Amniotic epithelial cell (primary cell): ENCODE measurements at places on chromosomes 5 and 9.

DNA sequence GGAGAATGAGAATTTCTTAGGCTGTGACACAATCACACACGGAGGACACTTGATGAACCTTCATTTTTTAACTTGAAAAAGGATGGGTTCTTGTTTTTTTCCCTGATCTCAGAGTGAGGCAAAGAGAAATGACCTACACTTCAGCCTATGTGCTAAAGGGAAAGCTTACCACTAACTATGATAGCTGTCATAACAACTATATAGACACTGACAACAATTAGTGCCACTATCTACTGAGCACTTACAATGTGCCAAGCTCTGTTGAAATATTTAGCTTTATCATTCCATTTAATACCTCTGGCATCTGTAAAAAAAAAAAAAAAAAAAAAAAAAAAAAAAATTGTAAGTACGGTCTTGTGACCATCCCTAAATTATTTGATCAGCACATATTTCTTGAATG is 135.9 kb upstream of the WWC1 start:
- DNase-seq = no peak

DNA sequence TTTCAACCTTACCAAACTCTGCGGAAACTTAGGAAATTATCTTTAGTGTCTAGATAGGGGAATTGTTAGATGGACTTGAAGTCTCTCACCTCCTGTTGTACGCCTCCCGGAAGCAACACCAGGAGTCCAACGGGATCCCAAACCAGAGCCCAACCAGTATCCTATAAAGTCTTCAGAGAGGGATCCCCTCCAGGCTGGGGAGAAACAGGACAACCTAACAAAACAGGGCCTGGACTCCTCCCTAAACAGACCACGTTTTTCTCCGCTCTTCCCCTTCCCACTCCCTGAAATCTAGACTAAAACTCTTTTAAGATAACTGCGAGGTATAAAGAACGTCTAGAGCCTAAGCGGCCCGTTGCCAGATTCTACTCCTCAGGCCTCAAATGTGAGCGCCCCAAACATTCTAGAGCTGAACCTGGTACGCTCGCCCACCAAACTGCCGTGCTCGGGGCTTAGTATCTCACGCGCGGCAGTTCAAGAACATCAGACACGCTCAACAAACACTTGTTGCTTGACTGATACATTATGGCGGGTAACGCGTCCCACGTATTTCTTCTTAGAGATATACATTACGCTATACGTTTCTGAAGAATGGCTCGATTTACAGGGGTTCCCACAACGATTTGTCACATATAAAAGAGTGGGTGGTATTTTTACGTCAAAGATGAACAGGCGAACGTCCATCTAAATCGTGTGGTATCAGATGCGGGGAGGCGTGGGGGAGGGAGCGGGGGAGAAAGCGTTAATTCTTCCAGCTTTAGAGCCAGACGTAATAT is 663 bp upstream of the SMIM27 start:
- peak; percentile 44 for DNase-seq

- DNase-seq = peak; percentile 54
Measured at GRCh38 chr5:151184316-151185042, 26.9 kb upstream of the ANXA6 start.

GRCh38 chr9:125472562-125472925 is 210.9 kb downstream of the GAPVD1 start:
- peak; percentile 66 for DNase-seq

DNA sequence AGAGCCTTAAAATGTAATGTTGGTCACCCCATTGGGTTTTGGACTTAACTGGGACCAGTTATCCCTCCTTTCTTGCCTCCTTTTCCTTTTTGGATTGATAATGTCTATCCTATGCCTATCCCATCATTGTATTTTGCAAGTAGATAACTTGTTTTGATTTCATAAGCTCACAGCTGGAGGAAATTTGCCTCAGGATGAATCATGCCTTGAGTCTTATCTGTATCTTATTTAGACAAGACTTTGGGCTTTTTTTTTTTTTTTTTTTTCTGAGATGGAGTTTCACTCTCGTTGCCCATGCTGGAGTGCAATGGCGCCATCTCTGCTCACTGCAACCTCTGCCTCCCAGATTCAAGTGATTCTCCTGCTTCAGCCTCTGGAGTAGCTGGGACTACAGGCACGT is 443.3 kb downstream of the DNAH5 start:
- peak; percentile 50 for DNase-seq

DNA sequence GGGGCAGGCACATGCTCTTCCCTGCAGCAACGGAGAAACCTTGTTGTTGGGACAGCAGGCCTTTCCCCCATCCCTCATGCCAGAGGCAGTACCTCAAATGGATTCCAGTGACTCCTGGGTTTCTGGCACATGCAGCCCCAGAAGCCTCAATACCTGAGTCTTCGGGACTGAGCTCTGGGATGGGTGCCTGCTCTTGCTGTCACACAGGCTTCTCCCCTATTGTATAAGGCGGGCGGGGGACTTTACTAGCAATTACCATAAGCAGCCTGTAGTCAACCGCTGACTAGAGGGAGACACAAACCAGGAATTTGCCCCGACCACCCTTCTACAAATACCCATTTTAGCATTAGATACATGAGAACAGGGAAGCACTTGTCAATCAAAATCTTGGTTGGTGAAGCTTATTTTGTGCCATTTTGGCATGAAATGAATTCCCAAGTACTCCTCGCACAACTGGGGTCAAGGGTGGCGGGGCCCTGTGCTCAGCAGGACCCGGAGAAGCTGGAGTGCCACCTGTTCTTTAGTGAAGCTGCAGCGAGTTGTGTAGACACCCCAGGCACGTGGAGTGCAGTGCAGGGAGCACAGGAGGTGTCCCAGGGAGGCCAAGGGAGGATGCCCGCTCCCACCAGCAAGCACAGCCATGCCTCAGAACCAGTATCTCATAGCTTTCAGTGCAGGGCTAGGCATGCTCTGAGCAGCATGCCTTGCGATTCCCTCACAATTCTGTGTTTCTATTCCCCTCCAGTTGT is 21.2 kb downstream of the S1PR3 start:
- DNase-seq = no peak

- DNase-seq = peak; percentile 47
Measured at GRCh38 chr9:70340572-70340971, 73.9 kb downstream of the KLF9 start.

GRCh38 chr5:176429972-176430371 is 13.6 kb upstream of the CLTB start:
- no peak for DNase-seq

- DNase-seq = no peak
Measured at GRCh38 chr9:89349607-89350006, 31.3 kb downstream of the SECISBP2 start.

- DNase-seq = no peak
Measured at GRCh38 chr9:112193572-112194288, 18.6 kb upstream of the SUSD1 start.

DNA sequence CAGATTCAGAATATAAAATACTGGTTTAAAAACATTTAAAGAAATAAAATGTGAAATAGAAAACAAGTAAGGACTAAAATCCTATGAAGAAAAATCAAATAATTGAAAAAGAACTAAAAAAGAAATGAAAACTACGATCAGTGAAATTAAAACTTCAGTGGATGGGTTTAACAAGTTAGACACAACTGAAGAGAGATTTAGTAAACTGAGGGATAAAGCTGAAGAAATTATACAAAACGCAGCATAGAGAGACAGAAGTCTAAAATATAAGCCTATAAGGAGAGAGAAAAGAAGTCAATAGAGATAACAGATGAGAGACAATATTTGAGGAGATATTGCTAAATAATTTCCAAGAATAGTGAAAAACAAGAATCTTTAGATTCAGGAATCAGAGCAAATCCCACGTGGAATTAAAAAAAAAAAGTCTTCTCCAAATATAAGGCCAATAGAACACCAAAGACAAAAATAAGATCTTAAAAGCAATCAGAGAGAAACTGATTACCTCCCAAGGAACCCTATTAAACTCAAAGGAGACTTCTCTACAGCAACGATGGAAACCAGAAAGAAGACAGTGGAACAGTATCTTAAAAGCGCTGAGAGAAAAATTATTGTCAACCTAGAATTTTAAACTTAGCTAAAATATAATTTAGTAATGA is 59.6 kb upstream of the ABL1 start:
- DNase-seq = no peak

DNA sequence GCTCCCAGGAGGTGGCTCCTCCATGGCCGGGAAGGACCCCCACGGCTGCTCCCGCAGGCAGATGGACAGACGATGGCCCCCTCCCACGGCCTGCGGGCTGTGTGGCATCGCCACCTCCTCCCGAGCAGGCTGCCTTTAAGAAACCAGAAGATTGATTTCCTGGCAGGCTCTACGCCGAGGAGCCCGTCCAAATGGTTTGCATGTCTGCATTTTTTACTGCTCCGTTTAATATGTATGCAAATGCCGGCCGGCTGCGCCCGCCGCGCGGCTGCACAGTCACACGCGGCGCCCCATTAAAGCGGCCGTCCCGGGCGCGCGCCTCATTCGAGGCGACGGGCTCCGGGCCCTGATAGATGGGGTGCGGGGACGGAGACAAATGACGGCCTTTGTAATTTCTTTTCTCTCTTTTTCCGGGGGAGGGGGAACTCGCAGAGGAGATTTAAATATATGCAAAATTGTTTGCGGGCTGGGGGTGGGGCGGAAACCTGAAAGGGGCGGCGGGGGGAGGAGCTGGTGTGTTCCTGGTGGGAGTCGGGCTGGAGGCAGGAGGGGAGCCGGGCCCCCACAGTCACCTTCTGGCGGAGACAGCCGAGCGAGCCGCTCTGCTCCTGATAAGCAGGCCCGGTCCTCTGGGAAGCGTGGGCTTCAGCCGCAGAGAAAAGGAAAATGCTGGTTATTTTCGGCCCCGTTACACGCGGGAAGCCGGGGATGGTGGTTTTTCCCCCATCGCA is 158.7 kb upstream of the IER5L start:
- peak; percentile 70 for DNase-seq
